ENCODE measurements at places on chromosomes 3 and 15.

GRCh38 chr15:28963711-28964081 is 77.9 kb downstream of the APBA2 start:
- DNase-seq = no peak

DNA sequence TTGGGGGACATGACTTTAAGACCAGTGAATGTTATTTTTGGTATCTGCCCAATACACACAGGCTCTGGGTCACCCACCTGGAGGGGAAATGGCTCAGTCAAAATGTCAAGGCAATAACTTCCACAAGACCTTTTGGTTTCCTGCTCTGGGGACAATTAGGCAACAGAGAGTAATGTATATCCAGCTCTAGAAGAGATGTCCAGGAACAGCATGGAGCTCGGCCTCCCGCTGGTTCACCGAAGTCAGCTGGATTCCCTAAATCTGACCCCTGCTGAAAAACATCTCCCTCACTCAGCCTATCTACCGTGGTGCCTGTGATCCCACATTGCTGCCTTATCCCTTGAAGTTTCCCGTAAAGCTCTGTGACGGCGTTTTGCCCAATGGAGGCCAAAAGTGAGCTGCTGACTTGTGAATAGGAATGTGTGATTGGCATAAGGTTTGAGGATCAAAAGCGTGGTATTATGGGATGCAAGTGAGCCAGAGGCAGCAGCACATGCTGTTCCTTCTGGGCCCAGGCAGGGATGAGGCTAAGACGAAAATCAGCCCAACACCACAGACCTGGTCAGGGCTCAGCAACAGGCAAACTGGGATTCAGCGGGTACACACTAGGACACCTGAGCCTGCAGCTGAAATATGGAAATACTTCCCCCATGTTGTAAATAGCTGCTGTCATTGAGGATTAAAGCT is 47.2 kb upstream of the SLC6A11 start:
- DNase-seq = no peak

DNA sequence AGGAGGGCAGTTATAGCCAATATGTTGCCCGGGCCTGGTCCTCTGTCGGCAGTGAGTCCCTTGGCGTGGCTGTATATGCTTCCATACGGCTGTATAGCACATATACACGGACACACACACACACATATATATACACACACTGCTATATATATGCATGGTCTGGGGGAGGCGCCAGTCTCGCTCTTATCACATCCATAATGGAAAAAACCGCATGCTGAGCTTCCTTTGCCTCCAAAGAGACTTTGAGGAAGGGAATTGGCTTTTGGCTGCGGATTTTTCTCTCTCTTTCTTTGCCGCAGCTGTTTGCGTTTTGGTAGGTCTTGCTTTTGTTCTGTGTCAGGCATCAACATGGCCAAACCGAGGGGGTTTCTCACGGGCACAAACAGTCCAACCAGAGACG is 11.3 kb upstream of the TMEM115 start:
- DNase-seq = no peak

GRCh38 chr3:94500146-94500545 is 437.3 kb downstream of the NSUN3 start:
- no peak for DNase-seq

- DNase-seq = no peak
Observed at GRCh38 chr3:112847692-112848091, 1.0 kb upstream of the CD200R1L start.

DNA sequence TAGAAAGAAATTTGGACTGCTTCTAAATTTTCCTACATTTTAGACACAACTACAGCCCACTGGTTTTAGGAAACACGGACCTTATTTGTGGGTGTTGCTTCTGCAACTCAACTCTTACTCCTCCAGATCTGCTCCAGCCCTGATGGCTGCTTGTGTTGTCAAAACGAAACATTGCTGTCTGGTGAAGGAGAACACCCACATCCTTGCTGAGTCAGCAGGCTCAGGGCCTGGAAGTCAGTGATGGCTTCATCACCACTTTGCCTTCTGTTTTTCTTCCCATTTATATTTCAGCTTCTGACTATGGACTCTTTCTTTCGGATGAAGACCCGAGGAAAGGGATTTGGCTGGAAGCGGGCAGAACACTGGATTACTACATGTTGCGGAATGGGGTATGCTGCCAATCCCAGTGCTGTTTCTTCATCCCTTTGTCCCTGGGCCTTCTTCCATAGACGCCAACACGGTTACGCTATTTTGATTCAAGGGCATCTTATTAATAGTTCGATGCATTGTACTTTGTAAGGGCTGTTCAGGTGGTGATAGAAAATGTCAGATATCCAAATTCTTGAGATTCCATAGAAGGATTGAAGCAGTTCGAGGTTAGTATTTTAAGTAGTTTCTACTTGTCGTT is 392.6 kb upstream of the TPM1 start:
- no peak for DNase-seq

- DNase-seq = no peak
Observed at GRCh38 chr3:135460273-135460672, 505.3 kb upstream of the PPP2R3A start.

GRCh38 chr15:57090496-57090859 is 172.0 kb downstream of the TCF12 start:
- no peak for DNase-seq

DNA sequence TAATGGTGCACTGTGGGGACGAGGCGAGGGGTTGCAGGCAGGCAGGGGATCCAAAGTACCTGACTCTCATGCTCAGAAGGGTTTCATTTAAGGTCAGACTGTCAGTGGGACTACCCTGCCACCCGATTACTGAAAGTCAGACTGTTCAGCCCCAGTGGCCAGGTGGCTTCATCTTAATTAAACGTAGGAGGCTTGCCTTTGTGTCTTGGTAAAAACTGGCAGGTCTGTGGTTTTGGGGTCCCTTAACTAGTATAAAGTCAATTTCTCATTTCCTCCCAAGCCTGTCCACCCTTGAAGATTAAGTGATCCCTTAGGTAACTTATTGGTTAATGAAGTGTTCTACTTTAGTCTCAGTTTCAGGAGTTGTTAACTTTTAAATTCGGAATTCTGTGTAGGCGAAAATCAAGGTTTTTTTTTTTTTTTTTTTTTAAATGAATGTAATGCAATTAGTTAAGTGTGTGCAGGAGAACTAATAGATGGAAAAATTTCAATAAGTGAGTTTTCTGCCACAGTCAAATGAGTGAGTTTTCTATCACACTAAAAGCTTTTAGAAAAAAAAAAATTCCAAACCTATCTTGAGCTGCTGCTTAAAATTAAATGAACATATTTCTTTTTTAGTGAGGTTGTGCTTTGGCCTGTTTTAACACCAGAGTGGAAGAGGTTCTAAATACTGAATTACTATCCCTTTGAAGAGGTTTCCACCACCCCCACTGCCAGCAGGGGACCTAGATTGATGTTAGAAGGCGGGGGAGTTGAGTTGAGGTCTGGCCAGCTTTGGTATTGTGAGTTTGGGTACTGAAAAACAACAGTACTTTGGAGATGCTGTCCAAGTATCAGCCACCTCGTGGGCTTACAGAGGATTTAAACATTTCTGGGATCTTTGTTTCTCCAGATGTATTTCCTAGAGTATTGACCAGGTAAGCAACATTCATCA is 15.2 kb downstream of the ITPR1 start:
- DNase-seq = no peak

GRCh38 chr3:177145381-177145780 is 51.9 kb downstream of the TBL1XR1 start:
- no peak for DNase-seq

DNA sequence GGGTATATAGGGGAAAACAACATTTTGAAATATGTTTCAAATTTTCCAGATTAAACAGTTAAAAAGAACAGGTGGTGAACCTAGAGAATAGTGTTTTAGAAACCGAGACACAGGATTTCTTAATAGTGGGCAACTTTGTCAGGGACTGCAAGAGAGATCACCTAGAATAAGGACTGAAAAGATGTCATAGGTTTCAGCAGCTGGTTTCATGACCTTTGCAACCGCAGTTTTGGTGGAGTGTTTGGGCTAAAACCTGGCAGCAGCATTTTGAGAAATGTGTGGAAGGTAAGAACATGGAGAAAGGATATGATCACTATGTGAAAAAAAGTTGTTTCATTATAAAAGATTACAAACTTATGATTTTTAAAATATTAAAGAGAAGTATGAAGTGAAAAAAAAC is 34.9 kb downstream of the PRKCI start:
- DNase-seq = no peak

DNA sequence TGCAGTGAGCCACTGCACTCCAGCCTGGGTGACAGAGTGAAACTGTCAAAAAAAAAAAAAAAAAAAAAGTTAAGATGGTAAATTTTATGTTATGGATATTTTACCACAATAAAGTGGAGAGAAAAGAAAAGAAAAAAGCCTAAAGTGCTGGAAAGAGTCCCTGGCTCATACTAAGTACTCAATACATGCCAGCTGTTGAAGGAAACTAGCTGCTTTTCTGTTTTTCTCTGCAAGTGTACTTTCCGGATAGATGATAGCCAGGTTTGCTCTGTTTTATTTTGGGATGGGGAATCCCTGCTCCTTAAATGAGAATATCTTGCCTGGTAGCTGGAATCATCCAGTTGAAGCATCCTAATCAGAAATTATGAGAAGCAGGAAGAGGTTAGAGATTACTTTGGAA is 10.9 kb downstream of the EID1 start:
- no peak for DNase-seq

GRCh38 chr3:122563717-122564025 is 429 bp downstream of the PARP9 start:
- DNase-seq = no peak

GRCh38 chr3:31996195-31996594 is 14.6 kb downstream of the ZNF860 start:
- no peak for DNase-seq

DNA sequence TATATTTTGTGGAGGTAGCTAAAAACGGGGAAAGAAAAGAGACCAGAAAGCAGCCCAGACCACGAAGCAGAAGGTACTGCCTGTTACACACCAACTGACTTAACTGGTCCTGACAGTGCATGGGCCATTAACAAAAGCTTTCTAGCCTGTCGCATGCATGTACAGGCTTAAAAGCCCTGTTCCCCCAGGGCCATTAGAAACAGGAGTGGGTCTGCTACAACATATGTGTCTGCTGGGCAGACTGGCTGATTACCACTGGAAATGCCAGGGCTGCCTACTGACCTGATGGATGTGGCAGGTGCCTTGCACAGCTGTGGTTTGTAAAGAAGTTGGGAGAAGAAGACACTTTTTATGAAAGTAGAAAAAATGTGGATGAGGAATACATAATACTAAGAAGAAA is 137.4 kb downstream of the GAP43 start:
- DNase-seq = no peak

GRCh38 chr3:61172684-61173083 is 78.6 kb downstream of the FHIT start:
- no peak for DNase-seq

- DNase-seq = no peak
Observed at GRCh38 chr3:13192471-13193213, 119.4 kb upstream of the IQSEC1 start.

- no peak for DNase-seq
Observed at GRCh38 chr15:66884661-66885237, 180.7 kb upstream of the SMAD3 start.

DNA sequence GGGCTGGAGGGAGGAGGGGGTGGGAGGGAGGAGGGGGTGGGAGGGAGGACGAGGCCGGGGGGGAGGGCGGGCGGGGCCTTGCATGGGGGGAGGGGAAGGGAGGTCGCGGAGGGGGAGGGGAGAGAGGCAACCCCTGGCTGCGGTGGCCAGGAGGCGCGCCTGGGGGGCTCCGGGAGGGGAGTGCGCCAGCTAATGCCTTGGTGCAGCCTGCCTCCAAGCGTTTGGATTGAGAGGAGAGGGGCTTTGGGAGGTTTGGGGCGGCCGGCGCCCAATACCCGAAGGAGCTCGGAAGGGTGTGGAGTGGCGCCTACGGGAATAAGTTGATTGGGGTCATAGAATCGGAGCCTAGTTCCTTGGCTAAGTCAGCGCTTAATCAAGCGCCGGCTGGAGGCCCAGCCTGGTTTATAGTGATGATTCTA is 557 bp downstream of the TFG start:
- DNase-seq = no peak

- no peak for DNase-seq
Observed at GRCh38 chr15:75028991-75029377, 5.6 kb downstream of the PPCDC start.

GRCh38 chr3:52146811-52147210 is 7.4 kb downstream of the POC1A start:
- no peak for DNase-seq

DNA sequence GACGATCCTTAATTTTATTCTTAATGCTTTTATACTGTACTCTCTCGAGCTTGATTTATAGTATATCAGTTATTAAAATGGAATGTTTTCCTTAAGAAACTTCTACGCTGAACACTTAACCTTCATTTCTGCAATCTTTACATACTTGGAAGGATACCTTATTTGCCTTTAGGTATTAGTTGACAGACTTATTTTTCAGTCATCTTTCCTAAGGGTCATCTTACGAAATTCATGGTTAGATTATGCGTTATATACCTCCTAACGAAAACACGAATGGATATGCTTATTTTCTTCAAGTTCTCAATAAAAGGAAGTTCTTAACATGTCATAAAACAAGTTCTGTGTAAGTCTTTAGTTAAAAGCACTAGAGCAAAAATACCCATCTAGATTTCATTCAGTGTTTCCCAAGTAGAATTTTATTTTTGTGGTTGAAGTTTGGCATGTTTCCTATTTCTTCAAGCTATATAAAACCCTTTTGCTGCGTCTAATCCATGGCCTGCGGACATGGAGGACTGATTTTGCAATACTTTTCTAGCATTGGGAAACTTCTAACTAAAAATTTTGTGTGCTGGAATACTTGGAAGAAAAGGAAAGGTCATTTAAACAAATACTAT is 231.3 kb downstream of the TP63 start:
- DNase-seq = no peak

GRCh38 chr3:31305340-31305739 is 227.4 kb upstream of the STT3B start:
- DNase-seq = no peak

GRCh38 chr3:142628801-142629200 is 32.6 kb downstream of the PLS1 start:
- no peak for DNase-seq

GRCh38 chr15:40441565-40442531 is 1.1 kb downstream of the BAHD1 start:
- no peak for DNase-seq

- no peak for DNase-seq
Observed at GRCh38 chr3:160394009-160394392, 5.0 kb downstream of the IFT80 start.

DNA sequence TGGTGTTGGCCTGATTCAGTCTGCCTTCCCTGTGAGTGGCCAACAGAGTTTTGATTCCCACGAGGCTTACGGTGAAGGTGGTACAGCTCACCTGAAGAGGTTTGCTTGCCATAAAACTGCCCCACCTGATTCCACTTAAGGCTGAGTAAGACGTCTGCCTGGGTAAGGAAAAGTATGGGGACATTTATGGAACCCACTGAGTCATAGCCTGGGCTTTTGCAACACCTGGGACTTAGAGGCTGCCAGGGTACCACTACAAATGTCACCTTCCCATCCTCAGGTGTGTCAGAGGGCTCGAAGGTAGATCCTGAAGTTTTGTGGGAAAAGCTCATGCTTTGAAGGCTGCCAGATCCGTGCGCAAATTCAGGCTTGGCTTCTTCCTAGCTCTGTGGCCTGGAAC is 56.9 kb upstream of the SLCO2A1 start:
- no peak for DNase-seq

Measured in NCI-H1436 treated with DMSO at 0.1 percent for 48 hours (cell line).